ENCODE measurements at places on chromosomes 1 and 21. TPM values are rescaled to one million over a fixed set of nuclear protein-coding genes. Genes with fewer than 3 reads are reported as not detected.

The ADAMTS1 gene
- 7.1 TPM for total RNA-seq

The MPZ gene
- total RNA-seq, result 0.49 TPM

The WLS gene
- total RNA-seq, result 35.9 TPM

The PCBP3 gene
- 2.7 TPM for total RNA-seq

The S100A14 gene
- 0.25 TPM for total RNA-seq

The FCRL2 gene
- total RNA-seq, result 0.25 TPM

The DFFA gene
- 21.4 TPM for total RNA-seq

The S100B gene
- total RNA-seq, result 10.1 TPM

Measured in temporal lobe (tissue), 4 donors.